Heart left ventricle (tissue), 16 donors: ENCODE measurements at places on chromosomes 7 and 10.

DNA sequence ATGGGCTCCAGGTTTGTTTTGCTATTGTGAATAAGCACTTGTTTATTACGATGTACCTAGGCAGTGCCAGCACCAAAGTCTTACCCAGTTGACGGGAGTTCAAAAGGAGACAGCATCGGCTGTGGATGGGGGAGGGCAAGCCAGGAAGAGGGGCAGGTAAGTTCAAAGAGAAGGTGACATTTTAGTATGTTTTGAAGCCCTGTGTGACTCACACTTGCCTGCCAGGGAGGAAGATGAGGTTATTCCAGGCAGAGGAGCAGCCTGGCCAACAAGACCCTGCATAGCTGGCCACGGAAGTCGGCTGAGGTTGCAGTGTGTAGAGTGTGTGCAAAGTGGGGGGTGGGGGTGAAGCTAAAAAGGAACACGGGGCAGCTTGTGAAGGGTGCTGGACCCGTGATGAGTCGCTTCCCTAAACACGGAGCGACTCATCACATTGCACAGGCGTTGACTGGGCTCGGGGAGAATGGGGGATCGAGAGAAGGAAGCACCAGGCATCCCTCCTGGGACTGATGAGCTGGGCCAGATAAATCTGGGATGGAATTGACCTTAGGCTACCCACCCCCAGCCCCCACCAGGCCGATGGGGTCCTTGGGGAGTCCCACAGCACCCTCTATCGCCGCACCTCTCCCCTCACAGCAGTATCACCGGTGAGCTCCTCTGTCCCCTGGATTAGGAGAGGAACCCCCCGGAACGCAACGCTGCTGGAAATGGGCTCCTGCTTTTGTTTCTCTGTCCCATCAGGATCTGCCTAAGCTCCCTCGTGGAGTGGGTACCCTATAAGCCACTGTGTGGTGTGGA lies 97.9 kb upstream of the IKZF1 start:
- H3K27ac ChIP-seq, result no peak overlapping the region
- no peaks in the 10 kb centered on the region for H3K36me3 ChIP-seq
- peaks cover 8% of the 10 kb centered on the region for H3K27me3 ChIP-seq

GRCh38 chr10:81021428-81022129 lies 483.9 kb downstream of the SH2D4B start:
- H3K36me3 ChIP-seq, result no peaks in the 10 kb centered on the region
- no peak for DNase-seq
- H3K4me1 ChIP-seq, result no peaks in the 10 kb centered on the region
- no peak overlapping the region for H3K27ac ChIP-seq
- no peak overlapping the region for H3K4me3 ChIP-seq

GRCh38 chr10:74813381-74814259 lies 12.8 kb upstream of the KAT6B start:
- no peak overlapping the region for H3K4me3 ChIP-seq
- H3K4me1 ChIP-seq, result no peaks in the 10 kb centered on the region
- H3K36me3 ChIP-seq, result no peaks in the 10 kb centered on the region
- no peak for DNase-seq
- H3K27me3 ChIP-seq, result no peaks in the 10 kb centered on the region

DNA sequence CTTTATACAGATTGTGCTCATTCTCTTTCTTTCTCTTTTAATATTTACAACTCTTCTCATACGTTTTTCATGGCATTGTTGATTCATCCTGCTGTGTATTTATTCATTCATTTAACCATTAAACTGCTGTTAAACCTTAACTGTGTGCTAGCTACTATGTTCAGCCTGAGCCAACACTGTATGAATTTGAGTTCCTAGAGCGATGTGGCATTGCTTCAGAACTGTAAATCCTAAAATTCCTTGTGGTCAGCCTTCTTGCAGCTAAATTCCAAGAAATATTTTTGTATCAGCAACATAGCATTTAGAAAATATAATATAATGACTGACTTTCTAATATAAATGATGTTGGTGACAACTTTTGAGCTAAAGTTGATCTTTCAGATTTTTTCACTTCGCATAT lies 184.7 kb upstream of the FZD1 start:
- H3K4me1 ChIP-seq, result peaks cover 23% of the 10 kb centered on the region
- DNase-seq, result no peak
- H3K27me3 ChIP-seq, result no peaks in the 10 kb centered on the region
- no peak overlapping the region for H3K4me3 ChIP-seq

DNA sequence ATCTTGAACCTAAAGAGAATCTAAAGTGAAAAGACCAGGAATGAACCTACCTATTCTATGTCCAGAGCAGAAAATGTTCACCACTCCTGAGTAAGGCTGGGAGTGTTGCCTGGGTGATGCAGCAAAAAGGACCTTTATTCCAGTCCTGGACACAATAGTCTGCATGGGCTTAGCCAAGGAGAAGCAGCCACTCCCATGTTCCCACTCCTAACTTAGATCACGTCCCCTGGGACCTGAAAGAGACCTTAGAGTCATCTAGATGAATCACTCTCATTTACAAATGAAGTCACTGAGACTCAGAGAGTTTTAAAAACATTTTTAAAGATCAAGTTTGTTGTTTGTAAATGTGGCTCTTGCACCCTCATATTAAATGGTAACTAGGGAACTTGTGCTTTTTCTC lies 763.4 kb downstream of the KCNMA1 start:
- H3K4me1 ChIP-seq, result peaks cover 7% of the 10 kb centered on the region
- no peaks in the 10 kb centered on the region for H3K36me3 ChIP-seq
- no peak overlapping the region for H3K4me3 ChIP-seq
- H3K27me3 ChIP-seq, result no peaks in the 10 kb centered on the region

GRCh38 chr7:121398246-121398645 lies 2.1 kb upstream of the FAM3C start:
- H3K4me3 ChIP-seq, result no peak overlapping the region
- peaks cover 22% of the 10 kb centered on the region for H3K4me1 ChIP-seq
- DNase-seq, result no peak
- H3K27me3 ChIP-seq, result no peaks in the 10 kb centered on the region

- no peaks in the 10 kb centered on the region for H3K4me1 ChIP-seq
- H3K27me3 ChIP-seq, result no peaks in the 10 kb centered on the region
- no peak for DNase-seq
- H3K4me3 ChIP-seq, result no peak overlapping the region
Observed at GRCh38 chr10:16195178-16195769, 241.5 kb upstream of the PTER start.

DNA sequence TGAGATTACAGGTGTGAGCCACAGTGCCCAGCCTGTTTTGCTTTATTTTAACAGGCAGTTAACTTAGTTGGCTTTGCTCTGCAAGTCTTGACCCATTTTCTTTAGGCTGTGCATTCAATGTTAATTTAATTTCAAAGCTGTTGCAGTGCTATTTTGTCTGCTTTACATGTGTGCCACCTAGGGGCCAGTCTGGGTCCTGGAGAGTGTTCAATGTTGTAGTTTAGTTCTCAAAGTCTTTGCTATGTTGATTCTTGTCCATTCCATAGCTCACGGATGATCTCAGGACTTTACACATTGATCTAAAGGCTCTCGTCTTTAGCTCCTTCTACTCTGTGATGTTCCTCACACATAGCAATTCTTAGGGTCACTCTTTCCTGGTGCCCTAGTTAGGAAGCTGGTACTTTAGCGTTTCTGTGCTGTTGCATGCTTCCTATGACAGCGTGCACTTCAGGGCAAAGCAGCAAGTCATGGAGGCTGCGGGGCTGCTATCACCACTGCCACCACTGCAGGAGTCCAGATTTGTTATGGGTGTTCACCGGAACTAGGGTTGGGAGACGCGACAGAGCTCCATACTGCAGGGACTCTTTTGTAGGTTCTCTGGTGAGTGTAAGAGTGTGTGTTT lies 16.4 kb upstream of the ABCA13 start:
- no peaks in the 10 kb centered on the region for H3K27me3 ChIP-seq
- no peaks in the 10 kb centered on the region for H3K4me1 ChIP-seq
- no peak overlapping the region for H3K27ac ChIP-seq

GRCh38 chr7:1675036-1675671 lies 5.1 kb downstream of the ELFN1 start:
- peaks cover 7% of the 10 kb centered on the region for H3K27me3 ChIP-seq
- no peaks in the 10 kb centered on the region for H3K4me1 ChIP-seq
- H3K4me3 ChIP-seq, result no peak overlapping the region
- no peak overlapping the region for H3K27ac ChIP-seq
- H3K36me3 ChIP-seq, result no peaks in the 10 kb centered on the region
- DNase-seq, result no peak

DNA sequence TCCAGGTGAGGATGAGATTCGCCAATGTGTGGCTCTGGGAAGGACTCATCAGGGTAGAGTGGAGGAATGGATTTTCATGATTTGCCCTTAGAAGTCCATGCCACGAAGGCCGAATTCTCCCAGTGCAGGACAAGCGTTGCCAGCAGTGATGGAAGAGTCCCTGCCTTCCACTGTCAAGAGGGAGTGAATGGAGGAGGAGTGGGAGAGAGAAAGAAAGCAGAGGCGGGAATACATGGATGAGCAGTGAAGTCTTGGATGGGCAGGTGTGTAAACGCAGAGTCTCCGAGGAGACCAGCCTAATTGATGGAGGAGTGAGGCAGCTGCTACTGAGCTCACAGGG lies 419.2 kb downstream of the GLRX3 start:
- no peaks in the 10 kb centered on the region for H3K36me3 ChIP-seq
- no peak for DNase-seq
- no peak overlapping the region for H3K4me3 ChIP-seq
- no peak overlapping the region for H3K27ac ChIP-seq
- H3K4me1 ChIP-seq, result no peaks in the 10 kb centered on the region

DNA sequence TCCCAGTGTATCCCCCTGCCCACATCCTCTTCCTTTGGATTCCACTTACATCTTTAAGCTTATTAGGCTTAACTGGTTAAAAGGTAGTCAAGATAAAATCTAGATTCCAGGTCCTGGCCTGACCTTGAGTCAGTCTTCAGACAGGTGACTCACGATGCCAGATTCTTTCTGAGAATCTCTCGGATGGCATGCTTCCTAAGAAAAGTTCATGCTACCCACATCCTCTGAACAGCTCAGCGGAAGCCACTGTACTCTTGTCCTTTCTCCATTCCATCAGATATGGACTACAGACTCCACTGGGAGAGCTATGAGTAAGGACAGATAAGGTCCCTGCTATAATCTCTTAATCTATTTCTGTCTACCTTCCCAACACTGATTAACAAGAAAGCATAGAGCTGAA lies 43.4 kb downstream of the DNMBP start:
- H3K4me1 ChIP-seq, result no peaks in the 10 kb centered on the region
- no peaks in the 10 kb centered on the region for H3K27me3 ChIP-seq
- peaks cover 51% of the 10 kb centered on the region for H3K36me3 ChIP-seq
- H3K27ac ChIP-seq, result no peak overlapping the region
- no peak overlapping the region for H3K4me3 ChIP-seq
- no peak for DNase-seq

GRCh38 chr10:110827875-110828274 lies 43.9 kb upstream of the PDCD4 start:
- no peaks in the 10 kb centered on the region for H3K27me3 ChIP-seq
- H3K4me3 ChIP-seq, result no peak overlapping the region
- peaks cover 8% of the 10 kb centered on the region for H3K4me1 ChIP-seq
- no peaks in the 10 kb centered on the region for H3K36me3 ChIP-seq
- no peak overlapping the region for H3K27ac ChIP-seq

DNA sequence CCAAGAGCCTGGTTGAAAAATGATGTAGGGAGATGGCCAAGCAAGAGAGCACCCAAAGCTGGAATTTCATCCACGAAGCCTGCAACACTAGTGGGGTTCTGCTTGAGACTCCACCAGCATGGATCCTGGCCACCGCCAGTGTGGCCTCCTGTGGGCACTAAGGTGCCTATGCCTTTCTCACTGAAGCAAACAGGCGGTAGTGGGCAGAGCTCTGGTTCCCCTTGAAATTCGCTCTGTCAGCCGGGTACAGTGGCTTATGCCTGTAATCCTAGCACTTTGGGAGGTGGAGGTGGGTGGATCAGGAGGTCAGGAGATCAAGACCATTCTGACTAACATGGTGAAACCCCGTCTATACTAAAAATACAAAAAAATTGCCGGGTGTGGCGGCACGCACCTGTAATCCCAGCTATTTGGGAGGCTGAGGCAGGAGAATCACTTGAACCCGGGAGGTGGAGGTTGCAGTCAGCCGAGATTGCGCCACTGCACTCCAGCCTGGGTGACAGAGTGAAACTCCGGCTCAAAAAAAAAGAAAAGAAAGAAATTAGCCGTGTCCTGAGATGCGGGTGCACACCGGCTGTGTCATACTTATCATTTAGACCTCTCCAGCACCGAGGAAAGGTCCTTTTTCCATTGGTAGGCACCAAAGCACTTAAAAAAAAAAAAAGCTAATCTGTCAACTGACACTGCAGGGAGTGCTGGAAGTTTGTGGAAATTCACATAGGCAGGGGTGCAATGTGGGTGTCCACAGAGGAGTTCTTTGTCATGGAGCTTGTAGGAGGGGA lies 28.3 kb downstream of the CCM2 start:
- H3K27ac ChIP-seq, result no peak overlapping the region
- H3K36me3 ChIP-seq, result peaks cover 7% of the 10 kb centered on the region
- no peak overlapping the region for H3K4me3 ChIP-seq
- H3K4me1 ChIP-seq, result no peaks in the 10 kb centered on the region

- H3K36me3 ChIP-seq, result no peaks in the 10 kb centered on the region
- H3K4me1 ChIP-seq, result peaks cover 26% of the 10 kb centered on the region
- peak within 1 kb of the TSS; percentile 79 for H3K4me3 ChIP-seq
- H3K27ac ChIP-seq, result peak within 1 kb of the TSS; percentile 47
- DNase-seq, result peak; percentile 55
Observed at GRCh38 chr7:141702047-141702567, at the start of gene DENND11. TSS of gene DENND11 (minus strand) at chr7:141702166. CDS start at chr7:141702153, 13 bp downstream.

- H3K4me1 ChIP-seq, result no peaks in the 10 kb centered on the region
- H3K4me3 ChIP-seq, result no peak overlapping the region
- DNase-seq, result no peak
- H3K27me3 ChIP-seq, result no peaks in the 10 kb centered on the region
- no peak overlapping the region for H3K27ac ChIP-seq
Observed at GRCh38 chr7:12747687-12748306, 60.4 kb downstream of the ARL4A start.
